Neural crest cell (in vitro differentiated cells): ENCODE measurements at places on chromosomes 13 and 19. TPM values are rescaled to one million over a fixed set of nuclear protein-coding genes. Genes with fewer than 3 reads are reported as not detected.

Gene APOC4
- not detected in 2 replicates for total RNA-seq

Gene OR4F17
- total RNA-seq: not detected in 2 replicates

Gene TYROBP
- not detected in 2 replicates for total RNA-seq

- H3K4me3 ChIP-seq: peak overlapping the region; percentile 58
- H3K36me3 ChIP-seq: no peaks in the 10 kb centered on the region
- no peaks in the 10 kb centered on the region for H3K27me3 ChIP-seq
- no peak overlapping the region for H3K27ac ChIP-seq
- DNase-seq: no peak
Observed at GRCh38 chr19:40646743-40647254, 43.7 kb downstream of the NUMBL start.

Gene AP2S1
- total RNA-seq: 165 and 167 TPM in 2 replicates

GRCh38 chr13:30742901-30743300 lies 7.6 kb downstream of the ALOX5AP start:
- H3K27me3 ChIP-seq: no peaks in the 10 kb centered on the region
- peaks cover 43% of the 10 kb centered on the region for H3K4me1 ChIP-seq
- no peak overlapping the region for H3K4me3 ChIP-seq
- DNase-seq: no peak
- H3K36me3 ChIP-seq: no peaks in the 10 kb centered on the region

DNA sequence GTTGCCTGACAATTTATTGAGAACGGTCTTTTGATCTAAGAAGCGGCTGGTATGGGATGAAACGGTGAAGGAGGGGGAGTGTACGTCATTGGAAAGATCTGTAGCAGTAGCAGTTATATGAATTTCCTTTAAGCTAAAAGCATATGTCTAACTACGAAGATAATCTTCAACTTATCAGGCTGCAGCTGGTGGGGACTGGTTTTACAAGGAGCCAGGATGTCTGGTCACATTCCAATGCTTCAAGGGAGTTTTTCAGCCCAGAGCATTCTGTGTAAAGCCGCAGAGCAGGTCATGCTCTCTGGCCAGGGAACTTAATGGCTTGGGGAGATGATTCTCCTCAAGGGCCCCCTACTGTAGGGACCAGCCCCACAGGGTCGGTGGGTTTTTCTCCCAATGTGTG lies 29.2 kb downstream of the CLEC4M start:
- no peak for DNase-seq
- no peak overlapping the region for H3K27ac ChIP-seq
- no peaks in the 10 kb centered on the region for H3K36me3 ChIP-seq
- peaks cover 70% of the 10 kb centered on the region for H3K27me3 ChIP-seq
- H3K4me1 ChIP-seq: no peaks in the 10 kb centered on the region

DNA sequence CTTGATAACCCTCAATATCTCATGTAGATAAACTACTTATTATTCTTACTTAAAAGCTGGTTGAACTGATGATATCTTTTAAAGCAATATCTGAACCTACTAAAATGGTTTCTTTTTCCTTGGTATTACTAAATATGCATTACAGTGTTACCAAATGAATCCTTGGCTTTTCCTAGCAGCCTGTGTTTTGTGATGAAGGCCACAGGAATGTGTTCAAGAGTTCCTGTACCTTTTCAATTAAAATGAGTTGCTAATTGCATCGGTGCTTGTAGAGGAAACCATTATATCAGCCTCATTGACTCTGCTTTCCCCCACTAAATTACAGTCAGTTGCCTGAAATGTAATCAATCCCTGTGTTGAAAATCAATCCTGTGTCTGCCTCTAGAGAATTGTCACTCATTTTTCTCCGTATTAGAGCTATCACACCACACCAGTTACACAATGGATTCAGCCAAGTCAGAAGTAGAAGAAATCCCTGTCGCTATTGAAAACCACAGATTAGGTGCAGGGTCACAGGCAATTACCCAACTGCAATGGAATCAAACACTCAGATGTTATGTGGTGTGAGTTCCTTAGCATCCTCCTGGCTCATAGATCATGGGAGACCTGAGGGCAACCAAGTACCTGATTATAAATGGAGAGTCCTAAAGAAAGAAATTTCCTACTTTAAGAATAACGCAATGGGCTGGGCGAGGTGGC lies 13.3 kb downstream of the FAM216B start:
- no peaks in the 10 kb centered on the region for H3K4me1 ChIP-seq
- H3K27me3 ChIP-seq: no peaks in the 10 kb centered on the region
- no peaks in the 10 kb centered on the region for H3K36me3 ChIP-seq
- H3K27ac ChIP-seq: no peak overlapping the region

Gene IRS2
- 6.8 and 7.0 TPM in 2 replicates for total RNA-seq

GRCh38 chr19:47598407-47599349 lies 10.3 kb upstream of the BICRA start:
- DNase-seq: no peak
- no peaks in the 10 kb centered on the region for H3K36me3 ChIP-seq
- H3K27ac ChIP-seq: no peak overlapping the region
- peaks cover 39% of the 10 kb centered on the region for H3K27me3 ChIP-seq
- H3K4me1 ChIP-seq: peaks cover 15% of the 10 kb centered on the region

DNA sequence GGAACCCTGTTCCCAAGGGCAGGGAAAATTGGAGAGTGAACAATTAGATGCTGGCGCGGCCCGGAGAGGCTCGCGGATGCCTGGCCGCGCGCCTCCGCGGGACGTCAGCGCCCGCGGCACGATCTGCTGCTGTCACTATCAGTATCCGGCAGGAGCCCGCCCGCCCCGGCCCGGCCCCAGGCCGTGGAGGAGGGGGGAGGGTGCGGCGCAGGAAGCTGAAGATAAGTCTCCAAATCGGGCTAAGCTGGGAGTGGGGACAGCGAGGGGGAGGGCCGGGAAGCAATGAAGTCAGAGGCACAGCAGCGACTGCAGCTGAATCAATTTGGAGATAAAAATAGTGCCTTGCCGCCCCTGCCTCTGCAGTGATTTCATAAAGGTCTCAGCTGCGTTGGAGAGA lies 441.5 kb upstream of the KLF12 start:
- DNase-seq: peak; percentile 63
- H3K4me3 ChIP-seq: peak overlapping the region; percentile 84
- H3K27me3 ChIP-seq: no peaks in the 10 kb centered on the region
- peaks cover 26% of the 10 kb centered on the region for H3K4me1 ChIP-seq
- peak overlapping the region; percentile 83 for H3K27ac ChIP-seq

GRCh38 chr19:12886651-12886968 lies 391 bp downstream of the KLF1 start:
- DNase-seq: no peak
- H3K4me1 ChIP-seq: peaks cover 24% of the 10 kb centered on the region
- H3K27me3 ChIP-seq: peaks cover 70% of the 10 kb centered on the region
- no peaks in the 10 kb centered on the region for H3K36me3 ChIP-seq
- no peak overlapping the region for H3K27ac ChIP-seq

Gene CEACAM21
- total RNA-seq: 0.75 and 1.1 TPM in 2 replicates

GRCh38 chr19:49767967-49768581 lies 1.3 kb downstream of the AP2A1 start:
- DNase-seq: no peak
- H3K4me3 ChIP-seq: peak overlapping the region; percentile 98
- H3K4me1 ChIP-seq: peaks cover 42% of the 10 kb centered on the region
- H3K27ac ChIP-seq: peak overlapping the region; percentile 70

GRCh38 chr19:29487432-29487831 lies 38.4 kb upstream of the VSTM2B start:
- no peaks in the 10 kb centered on the region for H3K4me1 ChIP-seq
- no peak overlapping the region for H3K4me3 ChIP-seq
- H3K27me3 ChIP-seq: peaks cover 37% of the 10 kb centered on the region
- no peak for DNase-seq

GRCh38 chr19:39416152-39417120 lies 4.0 kb downstream of the PLEKHG2 start:
- peaks cover 33% of the 10 kb centered on the region for H3K4me1 ChIP-seq
- no peak for DNase-seq
- no peak overlapping the region for H3K27ac ChIP-seq
- peaks cover 8% of the 10 kb centered on the region for H3K36me3 ChIP-seq
- H3K27me3 ChIP-seq: peaks cover 9% of the 10 kb centered on the region

DNA sequence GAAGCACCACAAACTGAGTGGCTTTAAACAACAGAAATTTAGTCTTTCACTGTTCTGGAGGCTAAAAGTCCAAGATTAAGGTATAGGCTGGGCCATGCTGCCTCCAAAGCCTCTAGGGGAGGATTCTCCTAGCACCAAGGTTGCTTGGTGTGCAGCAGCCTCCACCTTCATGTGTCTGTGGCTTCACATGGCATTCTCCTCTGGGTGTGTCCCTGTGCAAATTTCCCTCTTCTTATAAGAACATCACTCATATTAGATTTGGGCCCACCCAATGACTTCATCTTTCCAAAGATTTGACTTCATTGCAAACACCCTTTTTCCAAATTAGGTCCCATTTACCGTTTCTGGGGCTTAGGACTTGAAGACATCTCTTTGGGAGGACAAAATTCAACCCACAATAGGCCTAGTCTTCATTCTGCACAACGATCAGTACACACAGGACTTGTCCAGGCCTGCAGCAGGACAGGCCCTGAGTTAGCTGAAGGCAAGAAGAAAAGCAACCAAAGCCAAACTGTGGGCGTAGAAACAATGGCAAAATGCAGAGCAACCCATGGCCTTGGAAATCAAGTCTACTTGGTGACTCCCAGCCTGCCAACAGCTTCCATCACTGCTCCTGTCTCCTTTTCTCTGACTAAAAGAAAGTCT lies 521.2 kb upstream of the NBEA start:
- H3K36me3 ChIP-seq: no peaks in the 10 kb centered on the region
- no peaks in the 10 kb centered on the region for H3K27me3 ChIP-seq
- DNase-seq: no peak
- H3K4me3 ChIP-seq: no peak overlapping the region

Gene SBK3
- 0.39 and 0.68 TPM in 2 replicates for total RNA-seq

GRCh38 chr13:30376426-30377311 lies 45.6 kb upstream of the UBE2L5 start:
- no peak overlapping the region for H3K4me3 ChIP-seq
- no peaks in the 10 kb centered on the region for H3K4me1 ChIP-seq
- no peak for DNase-seq
- no peaks in the 10 kb centered on the region for H3K36me3 ChIP-seq
- H3K27me3 ChIP-seq: peaks cover 5% of the 10 kb centered on the region

Gene SMIM17
- 0.89 and 1.3 TPM in 2 replicates for total RNA-seq

GRCh38 chr13:55410398-55411330 lies 1730.1 kb upstream of the PRR20A start:
- no peak overlapping the region for H3K27ac ChIP-seq
- no peak overlapping the region for H3K4me3 ChIP-seq
- no peaks in the 10 kb centered on the region for H3K27me3 ChIP-seq
- no peaks in the 10 kb centered on the region for H3K4me1 ChIP-seq
- H3K36me3 ChIP-seq: no peaks in the 10 kb centered on the region

DNA sequence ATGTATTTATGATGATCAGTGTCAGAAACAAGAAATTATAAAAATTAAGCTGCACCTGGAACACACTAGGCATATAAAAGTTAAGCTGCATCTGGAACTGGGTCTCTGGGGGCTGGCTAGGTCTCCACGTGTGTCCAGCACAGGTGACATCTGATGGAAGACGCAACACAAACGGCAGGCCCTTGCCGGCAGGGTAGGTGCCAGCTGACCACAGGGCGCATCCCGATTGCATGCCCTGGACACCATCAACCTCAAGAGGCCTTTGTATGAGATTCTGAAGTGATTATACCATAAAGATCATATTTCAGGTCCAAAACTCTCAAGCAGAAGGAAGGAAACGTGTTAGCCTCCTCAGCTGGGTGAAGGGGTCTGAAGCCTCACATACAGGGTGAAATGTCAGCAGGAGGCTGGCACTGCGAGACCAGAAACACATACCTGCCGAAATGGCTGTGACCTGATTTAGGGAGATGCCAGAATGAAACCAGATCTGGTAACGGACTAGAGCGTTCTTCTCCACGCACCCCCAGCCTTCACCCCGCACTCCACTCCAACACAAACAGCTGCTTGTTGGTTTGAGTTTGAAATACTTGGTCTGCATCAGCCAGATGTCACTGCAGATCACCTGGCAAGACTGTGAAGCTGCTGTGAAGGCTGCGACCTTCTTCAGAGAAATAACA lies 37.3 kb downstream of the COL4A1 start:
- no peak overlapping the region for H3K4me3 ChIP-seq
- no peaks in the 10 kb centered on the region for H3K36me3 ChIP-seq
- H3K27me3 ChIP-seq: no peaks in the 10 kb centered on the region
- peaks cover 48% of the 10 kb centered on the region for H3K4me1 ChIP-seq
- no peak for DNase-seq
- no peak overlapping the region for H3K27ac ChIP-seq

Gene ZNF850
- total RNA-seq: 13.5 and 16.7 TPM in 2 replicates

GRCh38 chr13:106354961-106355360 lies 180.5 kb downstream of the EFNB2 start:
- no peak overlapping the region for H3K4me3 ChIP-seq
- H3K27me3 ChIP-seq: peaks cover 2% of the 10 kb centered on the region
- peaks cover 29% of the 10 kb centered on the region for H3K4me1 ChIP-seq
- H3K36me3 ChIP-seq: no peaks in the 10 kb centered on the region
- no peak for DNase-seq

GRCh38 chr13:45276913-45277312 lies 64.1 kb downstream of the TPT1 start:
- peaks cover 13% of the 10 kb centered on the region for H3K36me3 ChIP-seq
- no peaks in the 10 kb centered on the region for H3K27me3 ChIP-seq
- peaks cover 13% of the 10 kb centered on the region for H3K4me1 ChIP-seq
- no peak overlapping the region for H3K27ac ChIP-seq

Gene C2CD4C
- total RNA-seq: 5.6 and 6.7 TPM in 2 replicates

GRCh38 chr19:39737891-39738290 lies at the start of gene CLC:
TSS of gene CLC (minus strand) at chr19:39738029. CDS start at chr19:39737952, 77 bp downstream.
- peaks cover 66% of the 10 kb centered on the region for H3K27me3 ChIP-seq
- H3K4me1 ChIP-seq: peaks cover 7% of the 10 kb centered on the region
- no peaks in the 10 kb centered on the region for H3K36me3 ChIP-seq
- H3K4me3 ChIP-seq: no peak within 1 kb of the TSS

Gene IGSF23
- total RNA-seq: not detected in 2 replicates

GRCh38 chr13:91567485-91568207 lies 169.2 kb downstream of the GPC5 start:
- no peak overlapping the region for H3K4me3 ChIP-seq
- no peaks in the 10 kb centered on the region for H3K4me1 ChIP-seq
- DNase-seq: no peak
- H3K36me3 ChIP-seq: no peaks in the 10 kb centered on the region

GRCh38 chr13:110251193-110251819 lies 55.7 kb downstream of the COL4A1 start:
- H3K4me3 ChIP-seq: no peak overlapping the region
- H3K4me1 ChIP-seq: peaks cover 32% of the 10 kb centered on the region

DNA sequence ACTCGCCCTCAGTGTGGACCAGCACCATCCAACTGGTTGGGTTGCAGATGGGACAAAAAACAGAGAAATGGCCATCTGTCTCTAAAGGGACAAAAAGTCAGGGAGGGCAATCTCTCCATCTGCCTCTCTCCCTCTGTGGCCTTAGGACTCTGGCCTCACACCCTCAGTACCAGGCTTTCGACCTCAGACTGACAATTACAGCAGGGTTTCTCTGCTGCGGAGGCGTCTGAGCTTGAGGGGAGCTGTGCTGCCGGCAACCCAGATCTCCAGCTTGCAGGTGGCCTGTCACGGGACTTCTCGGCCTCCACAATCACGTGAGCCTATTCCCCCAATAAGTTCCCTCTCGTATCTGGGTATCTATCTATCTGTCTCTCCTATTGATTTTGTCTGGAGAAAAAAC lies 27.7 kb downstream of the MLLT1 start:
- no peaks in the 10 kb centered on the region for H3K27me3 ChIP-seq
- peaks cover 46% of the 10 kb centered on the region for H3K4me1 ChIP-seq
- peaks cover 8% of the 10 kb centered on the region for H3K36me3 ChIP-seq
- no peak overlapping the region for H3K27ac ChIP-seq
- DNase-seq: no peak
- no peak overlapping the region for H3K4me3 ChIP-seq

GRCh38 chr13:19172007-19172646 lies 9.5 kb downstream of the TUBA3C start:
- peaks cover 5% of the 10 kb centered on the region for H3K36me3 ChIP-seq
- H3K27ac ChIP-seq: no peak overlapping the region
- no peak for DNase-seq
